ENCODE measurements at places on chromosomes 7 and 10. TPM values are rescaled to one million over a fixed set of nuclear protein-coding genes. Genes with fewer than 3 reads are reported as not detected.

DNA sequence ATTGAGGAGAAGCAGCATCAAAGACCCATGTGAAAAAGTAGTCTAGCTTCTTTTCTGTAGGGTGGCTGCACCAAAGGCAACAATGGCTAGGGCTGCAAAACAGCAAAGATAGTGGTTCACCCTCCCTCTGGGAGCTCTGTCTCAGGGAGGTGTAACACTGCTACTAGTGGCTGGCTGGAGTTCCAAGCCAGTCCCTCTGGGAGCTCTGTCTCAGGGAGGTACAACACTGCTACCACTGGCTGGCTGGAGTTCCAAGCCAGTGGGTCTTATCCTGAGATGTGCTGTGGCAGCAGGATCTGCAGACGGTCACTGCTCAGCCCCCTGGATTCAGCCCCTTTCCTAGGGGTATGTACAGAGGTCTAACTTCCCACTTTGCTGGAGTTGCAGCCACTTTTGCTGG lies 37.9 kb upstream of the TMEM140 start:
- DNase-seq: no peak

DNA sequence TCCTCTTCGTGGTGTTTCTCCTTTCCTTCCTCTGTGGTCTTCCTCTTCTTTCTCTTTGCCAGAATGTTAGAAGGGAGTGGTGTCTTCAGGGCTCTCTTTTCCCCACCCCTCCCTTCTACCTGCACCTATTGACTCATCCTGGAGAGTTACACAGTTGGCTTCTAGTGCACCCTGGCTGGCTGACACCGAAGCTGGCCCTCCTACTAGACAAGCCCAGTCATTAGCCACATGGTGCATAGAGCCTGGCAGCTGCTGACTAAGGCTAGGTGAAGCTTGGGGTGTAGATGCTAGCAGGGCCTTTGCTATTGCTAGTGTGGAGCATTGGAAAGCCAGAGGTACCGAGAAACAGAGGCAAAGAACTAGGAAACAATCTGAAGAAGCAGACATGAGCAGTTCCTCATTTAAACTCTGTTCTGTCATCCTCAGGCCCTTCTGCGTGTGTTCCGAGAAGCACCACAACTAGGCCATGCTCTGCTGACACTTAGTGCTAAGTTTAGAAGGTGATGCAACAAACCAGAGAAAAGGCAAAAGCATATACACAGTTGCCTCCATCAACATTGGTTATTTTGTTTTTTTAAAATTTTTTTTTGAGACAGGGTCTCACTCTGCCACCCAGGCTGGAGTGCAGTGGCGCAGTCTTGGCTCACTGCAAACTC lies 213.9 kb downstream of the BAMBI start:
- no peak for DNase-seq

- DNase-seq: no peak
These were observed 70.8 kb downstream of the OAT start for GRCh38 chr10:124347956-124348355.

HHEX gene
- 4.0 TPM for total RNA-seq

ATP6V0A4 gene
- 1.8 TPM for total RNA-seq
